ENCODE measurements at places on chromosomes 2 and 18.

- no peak for DNase-seq
Observed at GRCh38 chr2:134683561-134684112, 35.2 kb downstream of the TMEM163 start.

GRCh38 chr2:105873721-105874120, 129.0 kb downstream of the NCK2 start:
- no peak for DNase-seq

DNA sequence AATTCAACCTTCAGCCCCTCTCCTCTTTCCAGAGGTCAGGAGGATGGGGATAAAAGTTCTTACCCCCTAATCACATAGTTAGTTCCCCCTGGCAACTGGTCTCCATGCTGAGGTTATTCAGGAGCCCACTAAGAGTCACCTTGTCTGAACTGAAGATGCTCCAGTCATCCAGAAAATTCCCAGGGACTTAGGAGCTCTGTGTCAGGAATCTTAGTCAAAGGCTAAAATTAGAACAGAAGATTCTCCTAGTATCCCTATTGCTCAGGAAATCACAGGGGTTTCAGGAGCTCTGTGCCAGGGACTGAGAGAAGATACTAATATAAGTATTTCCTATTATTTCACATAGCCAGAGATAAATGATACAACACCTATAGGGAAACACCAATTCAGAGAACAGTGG, 37.3 kb upstream of the LONRF2 start:
- no peak for DNase-seq

- DNase-seq: no peak
Observed at GRCh38 chr2:72141032-72141645, 6.5 kb downstream of the CYP26B1 start.

GRCh38 chr2:118990757-118991545, 49.0 kb downstream of the MARCO start:
- no peak for DNase-seq
